ENCODE measurements at places on chromosomes 13 and 19. TPM values are rescaled to one million over a fixed set of nuclear protein-coding genes. Genes with fewer than 3 reads are reported as not detected.

Gene SPRED3
- total RNA-seq: 4.2 TPM

Gene LIN37
- 5.0 TPM for total RNA-seq

Gene SMIM44
- total RNA-seq: not detected

Gene SLC7A1
- total RNA-seq: 17.2 TPM

Gene LAIR2
- not detected for total RNA-seq

Gene C13orf42
- total RNA-seq: 5.9 TPM

Gene FAM187B
- total RNA-seq: not detected

Gene EID2B
- 4.0 TPM for total RNA-seq

Gene ZBTB32
- total RNA-seq: not detected

Gene MIA
- not detected for total RNA-seq

Gene PKN1
- total RNA-seq: 108 TPM

GRCh38 chr19:10784257-10784656, 51.8 kb downstream of the TMED1 start:
- no peak for DNase-seq

DNA sequence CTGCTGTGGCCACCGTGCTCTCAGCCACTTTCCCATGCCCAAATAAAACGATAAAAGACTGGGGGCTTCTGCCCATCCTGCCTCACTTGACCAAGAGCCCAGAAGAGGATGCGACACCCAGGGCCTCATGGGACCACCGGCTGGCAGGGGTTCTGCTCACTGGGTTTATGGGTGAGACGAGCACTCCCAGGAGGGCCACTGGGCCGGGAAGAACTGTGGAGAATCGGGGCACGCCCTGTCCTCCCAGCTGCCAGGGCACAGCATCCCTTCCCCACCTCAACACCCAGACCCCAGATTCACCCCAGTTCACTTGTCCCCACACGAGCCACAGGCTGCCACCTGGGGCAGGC, 4.7 kb upstream of the F10 start:
- DNase-seq: no peak

- no peak for DNase-seq
Observed at GRCh38 chr13:101996954-101997353, 404.9 kb downstream of the FGF14 start.

GRCh38 chr13:95386370-95386769, 85.1 kb upstream of the ABCC4 start:
- DNase-seq: no peak

- no peak for DNase-seq
Observed at GRCh38 chr13:50543782-50544181, 299.7 kb downstream of the DLEU7 start.

- no peak for DNase-seq
Observed at GRCh38 chr13:100645382-100645781, 29.2 kb downstream of the TMTC4 start.

DNA sequence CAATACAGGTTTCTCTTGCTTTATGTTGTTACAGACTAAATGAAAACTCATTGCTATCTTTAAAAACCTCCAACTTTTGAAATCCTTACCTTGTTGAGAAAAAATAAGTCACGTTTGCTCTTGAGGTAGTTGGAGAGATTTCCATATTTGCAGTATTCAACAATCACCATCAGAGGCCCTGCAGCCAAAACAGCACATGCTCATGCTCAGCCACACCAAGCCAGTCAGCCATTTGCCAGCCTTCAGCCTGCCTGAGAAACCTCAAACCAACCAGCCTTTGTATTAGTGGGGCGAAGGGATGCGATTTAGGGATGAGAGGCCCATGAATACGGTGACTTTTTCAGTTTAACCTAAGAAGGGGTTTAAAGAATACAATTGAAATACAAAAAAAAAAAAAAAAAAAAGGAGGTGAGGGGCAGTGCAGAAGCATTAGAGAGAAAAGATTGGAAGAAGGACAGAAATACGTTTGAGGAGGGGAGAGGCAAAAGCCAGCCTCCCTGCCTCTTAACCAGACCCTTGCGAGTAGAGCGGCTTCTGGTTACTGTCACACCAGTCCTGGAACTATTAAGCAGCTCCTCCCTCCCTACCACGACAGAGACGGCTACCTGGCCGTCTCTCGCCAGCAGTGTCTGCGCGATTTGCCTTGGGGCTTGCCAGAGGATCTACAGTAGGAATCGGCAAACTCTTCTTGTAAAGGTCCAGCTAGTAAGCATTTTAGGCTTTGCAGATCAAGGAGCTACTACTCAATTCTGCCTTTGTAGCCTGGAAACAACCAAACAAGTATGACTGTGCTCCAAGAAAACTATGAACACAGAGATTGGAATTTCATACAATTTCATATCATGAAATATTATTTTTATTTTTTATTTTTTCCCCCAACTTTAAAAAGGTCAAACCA, 167.3 kb downstream of the FLT1 start:
- no peak for DNase-seq

DNA sequence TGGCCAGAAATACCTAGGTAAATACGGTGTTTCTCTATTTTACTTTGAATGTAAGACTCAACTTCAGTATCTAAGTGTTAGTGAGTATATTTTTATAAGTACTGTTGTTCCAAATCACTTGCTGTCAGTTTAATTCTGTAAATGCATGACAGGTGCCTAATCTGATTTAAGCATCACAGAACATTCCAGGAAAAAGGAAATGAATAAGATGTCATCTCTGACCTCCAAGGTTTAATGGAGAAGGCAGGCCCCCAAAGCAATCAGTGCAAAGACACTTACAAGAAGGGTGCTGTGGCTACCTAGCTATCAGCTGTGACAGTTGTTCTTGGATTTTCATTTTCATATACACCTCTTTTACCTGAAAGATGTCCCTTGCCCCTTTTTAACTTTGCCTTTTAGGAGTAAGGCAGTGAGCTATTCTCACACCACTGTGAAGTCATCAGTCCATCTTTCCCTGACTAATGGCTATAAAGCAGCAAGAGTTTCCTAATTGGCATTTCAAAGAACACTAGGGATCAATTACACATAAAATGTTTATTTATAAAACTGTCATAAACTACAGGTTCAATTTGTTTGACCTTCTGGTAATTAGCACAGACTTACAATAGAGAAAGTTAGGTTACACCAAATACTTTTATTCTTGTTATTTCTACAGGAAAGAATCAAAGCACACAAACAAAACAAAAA, 427.6 kb downstream of the SPRY2 start:
- DNase-seq: no peak

- no peak for DNase-seq
Observed at GRCh38 chr19:6362351-6362801, 1.0 kb downstream of the CLPP start.

DNA sequence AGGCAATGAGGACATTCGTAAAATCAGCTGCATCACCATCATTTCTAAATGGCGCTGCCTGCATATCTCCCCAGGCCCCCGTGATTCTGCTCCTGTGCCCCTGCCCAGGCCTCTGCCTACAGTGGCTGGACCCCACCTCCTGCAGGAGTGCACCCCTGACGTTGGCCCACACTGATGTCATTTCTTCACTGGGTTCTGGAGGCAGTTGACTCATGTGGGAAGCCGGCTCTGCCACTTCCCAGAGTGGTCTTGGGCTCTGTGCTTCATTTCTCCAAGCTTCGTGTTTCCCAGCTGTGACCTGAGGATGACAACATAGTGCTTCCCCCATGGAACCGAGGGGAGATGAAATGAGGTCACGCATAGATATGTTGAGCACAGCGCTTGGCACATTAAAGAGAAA, 19.9 kb downstream of the CCNE1 start:
- DNase-seq: no peak

GRCh38 chr19:16116067-16116466, 4.4 kb downstream of the RAB8A start:
- DNase-seq: no peak

- DNase-seq: no peak
Observed at GRCh38 chr19:18392926-18393325, 4.5 kb downstream of the LRRC25 start.

- DNase-seq: no peak
Observed at GRCh38 chr13:110254151-110254679, 52.7 kb downstream of the COL4A1 start.

All from H7 (cell line).